ENCODE measurements at places on chromosomes 7 and 10.

- no peak for ATAC-seq
Measured at GRCh38 chr10:75440271-75440793, 8.9 kb downstream of the LRMDA start.

DNA sequence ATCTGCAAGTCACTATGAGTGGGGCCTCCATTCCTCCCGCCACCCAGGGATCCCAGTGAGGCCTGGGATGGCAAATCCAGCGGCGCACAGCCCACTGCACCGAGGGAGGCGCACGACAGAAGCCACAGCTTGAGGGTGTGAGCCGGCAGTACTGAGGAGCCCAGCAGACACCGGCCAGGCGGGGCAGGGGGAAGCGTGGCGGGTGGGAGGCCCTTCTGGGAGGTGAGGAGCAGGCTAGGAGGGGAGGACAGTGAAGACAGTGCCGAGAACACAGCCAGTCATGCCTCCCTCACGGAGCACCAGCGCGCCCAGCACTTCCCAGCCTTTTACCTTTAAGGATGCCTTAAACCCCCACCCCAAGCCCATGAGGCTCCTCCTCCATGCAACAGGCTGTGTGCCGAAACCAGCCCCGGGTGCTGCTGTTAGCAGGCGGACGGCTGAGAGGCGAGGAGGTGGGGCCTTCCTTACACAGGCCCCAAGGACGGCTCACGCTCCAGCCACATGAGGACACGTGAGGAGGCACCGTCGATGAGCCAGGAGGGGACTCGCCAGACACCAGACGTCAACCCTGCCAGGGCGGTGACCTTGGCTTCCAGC, 258.5 kb downstream of the PTPRN2 start:
- no peak for ATAC-seq

DNA sequence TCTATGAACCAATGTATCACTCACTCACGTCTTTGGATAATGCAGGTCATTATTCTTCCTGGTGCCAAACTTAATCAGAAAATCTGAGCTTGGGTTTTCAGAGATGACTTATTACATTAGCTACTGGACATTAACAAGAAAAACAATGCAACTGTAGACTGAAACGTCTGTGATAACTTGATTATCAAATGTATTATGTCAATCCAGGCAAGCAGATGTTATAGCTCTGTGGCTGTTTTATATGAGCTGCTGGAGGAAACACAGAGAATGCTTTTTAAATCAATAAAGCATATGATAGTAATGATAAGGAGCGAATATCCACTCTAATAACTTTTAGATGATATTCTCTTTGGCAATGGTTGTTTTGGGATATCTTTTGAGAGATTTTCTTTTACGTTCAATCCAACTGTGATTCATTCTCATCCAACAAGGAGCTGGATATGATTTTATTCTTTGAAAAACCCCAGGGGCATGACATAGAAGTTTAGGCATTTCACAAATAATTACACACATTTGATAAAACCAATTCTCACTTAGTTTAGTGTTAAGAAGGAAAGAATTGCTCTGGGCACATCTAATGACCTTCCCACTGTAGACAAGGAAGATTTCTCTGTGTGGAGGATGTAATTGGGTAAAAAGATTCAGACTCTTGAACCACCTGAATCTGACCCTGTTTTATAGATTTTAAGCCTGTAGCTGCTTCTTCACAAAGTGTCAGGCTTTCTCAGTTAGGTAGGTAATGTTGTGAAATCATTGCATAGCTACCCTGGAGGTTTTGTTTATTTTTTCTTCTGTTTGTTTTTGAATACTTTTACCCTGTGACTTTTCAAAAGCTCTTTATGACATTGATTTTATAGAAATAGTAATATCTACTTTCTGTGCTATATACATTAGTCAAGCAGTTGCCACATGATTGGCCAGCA, 1124.7 kb downstream of the DNAJB9 start:
- no peak for ATAC-seq

DNA sequence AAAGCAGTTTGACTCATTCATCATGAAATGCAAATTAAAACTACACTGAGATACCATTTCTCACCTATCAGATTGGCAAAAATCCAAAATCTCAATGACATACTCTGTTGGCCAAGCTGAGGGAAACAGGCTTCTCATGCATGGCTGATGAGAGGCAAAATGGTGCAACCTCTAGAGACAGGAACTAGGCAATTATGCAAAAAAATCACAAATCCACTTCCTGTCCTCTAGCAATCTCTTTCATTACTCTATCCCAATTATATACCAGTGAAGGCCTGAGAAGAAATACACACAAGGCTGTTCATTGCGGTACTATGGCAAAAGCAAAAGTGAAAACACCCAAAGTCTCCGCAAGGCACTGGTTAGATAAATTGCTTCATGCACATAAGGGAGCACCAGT, 25.9 kb upstream of the PTPRN2 start:
- peak; percentile 81 for ATAC-seq

DNA sequence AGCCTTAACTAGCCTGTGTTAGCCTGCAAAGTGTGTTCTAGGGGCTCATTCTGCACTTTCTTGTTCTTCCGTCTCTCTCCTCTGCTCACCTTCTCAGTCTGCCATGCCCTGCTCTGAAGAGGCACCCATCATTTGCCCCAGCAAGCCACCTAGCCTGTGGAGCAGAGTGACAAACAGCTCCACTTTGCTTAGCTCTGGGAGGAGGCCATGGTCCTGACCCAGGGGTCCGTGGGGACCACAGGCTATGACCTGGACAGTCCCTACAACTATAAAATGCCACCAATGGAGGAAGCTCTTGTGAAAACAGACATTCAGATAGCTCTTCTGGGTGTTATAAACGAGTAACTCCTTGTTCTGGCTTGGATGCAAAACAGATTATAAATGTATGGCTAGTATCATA, 1029.6 kb downstream of the CNTNAP2 start:
- no peak for ATAC-seq

GRCh38 chr10:16520900-16521299, 779 bp downstream of the C1QL3 start:
- peak; percentile 29 for ATAC-seq

DNA sequence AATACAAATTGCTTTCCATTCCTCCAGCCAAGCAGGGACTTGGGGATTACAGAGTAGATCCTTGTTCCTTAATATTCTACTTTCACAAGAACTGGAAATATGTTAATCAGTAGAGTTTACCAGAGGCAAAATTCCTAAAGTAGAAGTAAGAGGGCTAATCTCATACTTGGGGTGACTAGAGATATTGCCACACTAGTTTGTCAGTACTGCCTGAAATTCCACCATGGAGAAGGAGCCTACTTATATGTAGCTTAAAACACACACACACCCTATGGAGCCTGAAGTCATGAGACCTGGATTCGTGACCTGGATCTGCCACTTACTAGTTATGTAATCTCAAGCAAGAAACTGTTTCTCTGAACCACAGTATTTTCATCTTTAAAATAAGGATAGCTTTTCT, 33.9 kb downstream of the STRIP2 start:
- ATAC-seq = no peak

DNA sequence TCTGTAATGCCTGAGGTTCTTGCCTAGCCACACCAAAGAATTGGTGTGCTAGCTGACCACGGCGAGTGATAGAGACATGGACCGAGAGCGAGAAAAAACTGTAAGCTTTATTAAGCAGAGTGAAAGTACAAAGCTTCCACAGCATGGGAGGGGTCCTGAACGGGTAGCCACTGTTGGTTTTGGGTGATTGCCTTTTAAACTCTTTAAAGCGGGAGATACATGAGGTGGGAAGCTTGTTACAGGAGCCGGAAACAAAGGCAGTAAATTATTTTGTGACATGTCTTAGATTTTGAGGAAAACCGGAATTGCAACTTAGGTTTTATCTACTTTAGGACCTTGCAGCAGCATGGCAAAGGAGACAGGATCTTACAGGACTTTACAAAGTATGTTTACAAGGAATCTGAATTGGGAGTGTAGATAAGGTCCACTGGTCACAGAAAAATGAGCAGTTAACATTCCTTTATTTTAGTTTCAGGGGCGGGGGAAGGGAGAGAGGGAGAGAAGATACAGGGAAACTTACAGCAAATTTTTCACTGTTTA, 252.7 kb upstream of the MBL2 start:
- no peak for ATAC-seq

DNA sequence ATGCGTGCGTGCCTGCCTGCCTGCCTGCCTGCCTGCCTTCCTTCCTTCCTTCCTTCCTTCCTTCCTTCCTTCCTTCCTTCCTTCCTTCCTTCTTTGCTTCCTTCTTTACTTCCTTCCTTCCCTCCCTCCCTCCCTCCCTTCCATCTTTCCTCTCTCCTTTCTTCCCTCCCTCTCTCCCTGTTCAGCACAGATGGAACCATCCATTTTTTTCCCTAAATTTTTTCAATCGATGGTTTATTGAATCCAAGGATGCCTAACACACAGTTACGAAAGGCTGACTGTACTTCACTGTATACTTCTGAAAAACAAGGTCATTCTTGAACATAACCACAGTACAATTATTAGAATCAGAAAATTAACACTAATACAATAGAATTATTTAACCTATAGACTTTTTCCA, 53.8 kb downstream of the ABCA13 start:
- ATAC-seq = no peak

DNA sequence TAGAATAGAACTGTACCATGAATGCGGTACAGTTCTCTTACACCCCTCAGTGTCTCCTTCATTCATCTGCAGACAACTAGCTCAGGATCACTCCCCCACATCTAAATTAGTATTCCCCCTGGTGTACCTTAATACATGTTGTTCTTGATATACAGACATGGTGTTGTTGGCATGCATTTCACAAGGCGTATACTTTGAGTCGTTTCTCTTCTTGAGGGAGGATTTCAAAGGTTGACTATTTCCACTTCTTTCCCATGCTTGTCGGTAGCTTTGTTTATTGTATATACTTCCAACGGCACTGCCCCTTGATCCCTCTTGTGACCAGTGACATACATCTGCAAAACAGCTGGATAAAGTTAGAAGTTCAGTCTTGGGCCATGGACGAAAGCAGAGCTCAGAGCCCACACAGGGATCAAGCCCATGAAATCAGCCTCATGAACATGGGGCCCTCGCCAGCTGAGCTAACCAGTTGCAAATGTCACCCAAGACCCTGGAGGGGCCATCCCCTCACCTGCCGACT, 8.6 kb downstream of the CPA4 start:
- no peak for ATAC-seq

DNA sequence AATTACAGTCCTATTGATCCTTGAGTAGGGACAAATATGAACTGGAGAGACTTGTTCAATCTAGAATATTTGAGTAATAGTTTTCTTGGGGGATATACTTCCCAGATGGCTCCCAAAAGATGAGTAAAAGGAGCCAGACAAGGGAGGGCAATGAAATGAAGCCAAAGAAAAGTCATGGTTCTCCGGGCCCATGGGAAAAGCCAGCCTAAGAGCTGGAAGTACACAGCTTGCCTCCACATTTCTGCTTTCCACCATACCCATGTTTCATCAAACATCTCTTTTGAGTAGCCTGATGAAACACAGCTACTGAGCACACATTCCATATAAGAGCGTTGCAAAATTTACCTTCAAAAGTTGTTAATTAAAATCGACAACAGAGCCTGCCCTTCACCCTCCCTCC, 535.0 kb upstream of the FZD8 start:
- no peak for ATAC-seq

DNA sequence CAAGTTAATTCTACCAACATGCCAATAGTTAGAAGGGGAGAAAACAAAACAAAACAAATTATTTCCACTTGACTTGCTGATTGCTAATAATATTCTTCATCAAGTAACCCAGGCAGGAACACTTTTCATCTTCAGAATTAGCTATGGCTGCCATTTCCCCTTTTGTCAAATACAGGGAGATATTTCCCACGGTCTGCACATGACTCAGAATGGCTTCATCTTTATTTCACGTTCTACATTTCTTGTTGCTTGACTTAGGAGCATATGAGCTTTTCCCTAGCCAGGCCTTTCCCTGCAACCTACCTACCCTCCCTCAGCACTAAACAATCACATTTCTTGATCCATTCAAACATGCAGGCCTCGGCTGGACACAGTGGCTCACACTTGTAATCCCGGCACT, 6.5 kb downstream of the CPVL start:
- no peak for ATAC-seq

DNA sequence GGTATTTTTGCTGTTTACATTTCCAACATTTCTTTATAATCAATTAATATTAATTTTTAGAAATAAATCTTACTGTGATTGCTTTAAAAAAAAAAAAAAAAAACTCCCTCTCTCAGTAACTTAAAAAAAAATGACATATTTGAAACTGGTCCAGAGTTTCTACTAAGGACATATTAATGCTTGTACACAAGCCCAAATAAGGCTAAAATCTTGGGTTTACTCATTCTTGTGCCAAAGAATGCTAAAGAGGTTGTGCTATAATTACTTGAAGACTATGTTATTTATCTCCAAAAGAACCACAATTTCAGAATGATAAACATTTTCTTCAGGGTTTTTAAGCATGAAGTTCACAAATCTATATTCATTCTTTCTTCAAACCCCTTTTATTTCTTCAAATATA, 39.4 kb upstream of the PHF14 start:
- ATAC-seq = no peak

GRCh38 chr10:12500381-12501303, 151.3 kb downstream of the CAMK1D start:
- ATAC-seq = no peak

GRCh38 chr7:158073845-158074840, 513.5 kb downstream of the PTPRN2 start:
- no peak for ATAC-seq

GRCh38 chr10:25328361-25328760, 153.6 kb downstream of the GPR158 start:
- no peak for ATAC-seq

- ATAC-seq = peak; percentile 16
Measured at GRCh38 chr10:35822316-35822715, 180.2 kb upstream of the FZD8 start.

GRCh38 chr7:50227726-50228125, 76.8 kb upstream of the IKZF1 start:
- ATAC-seq = no peak

- ATAC-seq = no peak
Measured at GRCh38 chr7:55065079-55065478, 46.3 kb downstream of the EGFR start.

DNA sequence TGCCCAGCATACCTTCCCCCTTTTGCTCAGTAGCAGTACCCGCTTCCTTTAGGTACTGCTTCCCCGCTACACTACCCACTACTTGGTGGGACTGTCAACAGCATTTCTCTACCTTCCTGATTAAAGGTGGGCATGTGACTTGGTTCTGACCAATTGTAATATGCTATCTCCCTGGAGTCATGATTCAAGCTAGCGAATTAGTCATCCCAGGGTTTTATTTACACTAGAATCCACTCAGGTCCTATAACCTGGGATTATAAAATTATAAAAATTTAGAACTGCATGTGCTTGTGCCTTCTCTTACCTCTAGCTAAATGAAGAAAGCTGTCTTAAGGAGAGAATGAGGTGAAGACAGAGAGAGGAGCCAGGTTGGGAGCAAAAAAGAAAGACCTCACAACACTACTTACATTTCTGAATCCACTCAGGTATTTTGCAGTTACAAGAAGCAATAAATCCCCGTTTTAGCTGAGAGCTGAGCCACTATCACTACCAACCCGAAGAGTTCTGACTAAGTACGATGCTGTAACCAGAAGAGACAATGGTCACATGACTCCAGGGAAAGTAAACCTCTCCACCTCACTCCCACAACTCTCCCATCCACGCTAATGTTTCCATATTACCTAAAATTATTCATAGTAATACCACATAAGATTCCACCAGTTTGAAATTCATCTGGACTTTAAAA, 9.7 kb downstream of the GBX1 start:
- no peak for ATAC-seq

Measured in stimulated activated memory B cell treated with anti-CD40 and anti-IgM and Interleukin-4, amounts not matched to agents 10 μg/mL and 1 μg/mL and 100 μg/mL, for 72 hours (primary cell).